A549 (cell line): ENCODE measurements at places on chromosomes 12 and 14.

DNA sequence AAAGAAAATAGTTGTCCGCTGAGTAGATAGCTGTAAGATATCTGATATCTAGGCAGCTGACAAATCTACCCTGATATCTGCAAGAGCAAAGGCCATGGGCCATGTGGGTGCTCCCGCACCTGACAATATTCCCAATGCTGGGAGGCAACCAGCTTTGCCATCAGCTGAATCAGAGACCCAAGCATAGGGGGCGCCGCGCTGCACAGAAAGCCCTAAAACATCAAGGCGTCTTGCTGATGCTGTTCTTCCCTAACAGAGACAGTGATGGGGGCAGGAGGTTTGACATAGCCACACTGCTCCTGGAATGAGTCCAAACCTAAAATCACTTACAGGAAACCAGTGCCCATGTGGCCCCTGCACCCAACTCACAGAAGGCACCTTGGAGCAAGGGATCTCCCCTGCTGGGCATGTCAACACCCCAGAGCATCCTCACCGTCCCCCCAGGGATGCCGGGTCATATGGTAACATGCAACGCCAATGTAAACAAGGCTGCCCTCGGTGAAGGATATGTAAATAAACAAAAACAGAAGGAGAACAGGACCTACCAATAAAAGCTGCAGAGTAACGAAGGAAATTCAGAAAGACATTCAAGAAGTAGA is 199.5 kb downstream of the TMEM132D start:
- peak; percentile 4 for DNase-seq

DNA sequence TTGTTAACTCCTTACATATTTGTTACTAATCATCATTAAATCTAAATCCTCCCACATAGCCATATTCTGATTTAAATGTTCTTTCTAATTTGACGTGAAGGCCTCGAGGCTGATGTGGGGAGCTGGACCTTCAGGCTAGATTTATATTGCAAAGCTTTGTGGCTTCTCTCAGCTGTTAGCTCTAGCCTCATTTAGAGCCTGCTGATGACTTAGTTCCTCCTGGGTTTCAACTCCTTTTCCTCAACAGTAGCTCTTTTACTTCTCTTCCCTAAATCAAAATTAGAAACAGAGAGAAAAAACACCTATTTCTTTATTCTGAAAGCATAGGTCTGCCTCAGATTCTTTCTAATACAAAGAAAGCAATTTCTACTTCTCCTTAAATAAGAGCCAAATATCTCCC is 477.5 kb upstream of the CCDC196 start:
- DNase-seq, result no peak

DNA sequence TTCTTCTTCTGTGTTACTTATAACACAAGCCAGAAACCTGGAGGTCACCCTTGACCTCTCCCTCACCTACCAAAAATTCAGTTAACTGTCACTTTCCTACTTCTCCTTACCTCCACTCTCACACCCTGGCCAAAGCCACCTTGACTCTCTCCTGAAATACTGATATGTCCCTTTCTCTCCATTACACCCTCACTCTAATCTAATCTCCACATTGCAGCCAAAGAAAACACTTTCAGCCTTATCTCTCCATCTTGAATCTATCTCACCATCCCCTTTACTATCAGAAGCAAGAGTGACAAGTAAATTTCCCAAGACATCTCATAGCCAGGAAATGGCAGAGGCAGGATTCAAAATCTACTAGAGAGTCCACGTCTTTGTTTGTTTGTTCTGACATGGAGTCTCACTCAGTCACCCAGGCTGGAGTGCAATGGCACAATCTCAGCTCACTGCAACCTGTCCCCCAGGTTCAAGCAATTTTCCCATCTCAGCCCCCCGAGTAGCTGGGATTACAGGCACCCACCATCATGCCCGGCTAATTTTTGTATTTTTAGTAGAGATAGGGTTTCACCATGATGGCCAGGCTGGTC is 28.0 kb upstream of the USP15 start:
- no peak for DNase-seq

- peak; percentile 92 for DNase-seq
Observed at GRCh38 chr14:37594238-37594970, 645 bp downstream of the FOXA1 start.

DNA sequence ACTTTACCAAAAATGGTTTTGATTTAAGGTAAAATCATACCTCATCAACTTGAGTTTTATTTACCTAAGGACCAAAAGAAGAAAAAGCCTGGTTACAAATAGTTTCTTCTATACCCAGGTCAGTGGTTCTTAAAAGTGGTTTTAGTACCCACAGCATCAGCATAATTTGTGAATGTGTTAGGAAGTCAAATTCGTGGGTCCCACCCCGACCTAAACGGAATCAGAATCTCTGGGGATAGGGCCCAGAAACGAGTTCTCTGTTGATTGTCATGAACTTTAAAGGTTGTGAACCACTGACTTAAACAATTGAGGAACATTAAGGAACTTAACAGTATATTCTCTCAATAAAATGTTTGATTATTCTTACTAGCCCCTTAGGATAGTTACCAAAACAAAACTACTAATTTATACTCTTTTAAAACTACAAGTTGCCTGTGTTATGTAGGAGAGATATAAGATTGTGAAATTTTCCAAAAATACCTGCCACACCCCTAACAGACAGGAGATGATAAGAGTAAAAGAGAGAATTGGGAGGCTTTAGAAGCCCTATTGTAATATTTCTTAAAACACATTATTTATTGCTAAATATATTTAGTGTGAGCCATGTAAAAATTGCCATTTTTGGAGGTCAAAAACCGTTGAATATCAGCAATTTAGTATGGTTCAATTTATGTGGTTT is 669 bp upstream of the SLC25A21 start:
- DNase-seq, result no peak

- no peak for DNase-seq
Observed at GRCh38 chr12:49054524-49054923, 6.1 kb downstream of the KMT2D start.

GRCh38 chr14:50087341-50088116 is 28.8 kb downstream of the VCPKMT start:
- DNase-seq, result no peak

DNA sequence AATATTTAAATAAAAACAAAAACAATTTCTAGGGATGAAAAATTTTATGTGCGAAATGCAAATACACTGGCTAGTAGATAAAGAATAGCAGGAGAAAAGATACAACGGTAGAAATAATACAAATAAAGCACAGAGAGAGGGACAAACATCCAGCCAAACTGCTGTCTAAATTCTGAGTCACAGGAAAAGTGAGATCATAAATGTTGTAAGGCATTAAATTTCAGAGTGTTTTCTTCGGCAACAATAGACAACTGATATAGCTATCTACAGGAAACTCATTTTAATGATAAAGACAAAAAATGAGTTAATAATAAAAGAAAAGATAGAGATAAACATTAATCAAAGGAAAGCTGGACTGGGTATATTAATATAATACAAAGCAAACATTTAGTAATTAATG is 122.2 kb downstream of the NTS start:
- no peak for DNase-seq

GRCh38 chr12:113942209-113942608 is 23.9 kb downstream of the RBM19 start:
- no peak for DNase-seq

DNA sequence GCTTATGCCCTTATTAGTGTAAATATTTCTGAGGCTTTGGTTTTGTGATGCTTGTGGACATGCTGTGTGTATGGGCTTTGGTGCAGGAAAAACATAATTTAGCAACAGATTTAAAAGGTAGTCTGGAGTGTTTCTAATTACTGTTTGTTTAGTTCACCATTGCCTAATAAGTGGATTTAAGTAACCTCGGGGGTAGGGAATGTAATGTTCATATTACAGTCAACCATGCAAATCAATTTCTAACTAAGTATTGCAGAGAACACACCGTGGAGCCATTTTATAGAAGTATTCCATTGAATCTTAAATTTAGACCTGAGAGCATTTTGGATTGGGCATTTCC is 53.5 kb downstream of the ANO6 start:
- DNase-seq, result no peak

- DNase-seq, result no peak
Observed at GRCh38 chr14:85187521-85187920, 342.4 kb upstream of the FLRT2 start.

- no peak for DNase-seq
Observed at GRCh38 chr12:68178774-68179439, 19.4 kb upstream of the IFNG start.

- no peak for DNase-seq
Observed at GRCh38 chr14:57549016-57549564, 55.4 kb upstream of the CCDC198 start.

DNA sequence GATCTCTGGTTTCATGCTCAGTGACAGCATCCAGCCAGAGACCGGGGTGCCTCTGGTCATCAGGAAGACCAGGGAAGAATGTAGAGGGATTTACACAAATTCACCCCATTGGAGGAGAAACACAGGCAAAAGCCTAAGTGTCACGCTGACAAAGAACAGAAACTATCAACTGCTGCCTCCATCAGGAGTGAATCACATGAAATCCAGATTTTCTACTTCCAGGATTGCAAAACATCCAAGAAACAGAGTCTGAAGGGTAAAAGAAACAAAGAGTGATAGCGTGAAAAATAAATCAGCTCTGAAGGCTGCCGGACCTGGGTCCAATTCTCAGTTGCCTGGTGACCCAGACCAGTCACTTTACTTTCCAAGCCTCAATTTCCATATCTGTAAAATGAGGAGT is 136.1 kb upstream of the MAP1LC3B2 start:
- DNase-seq, result no peak

DNA sequence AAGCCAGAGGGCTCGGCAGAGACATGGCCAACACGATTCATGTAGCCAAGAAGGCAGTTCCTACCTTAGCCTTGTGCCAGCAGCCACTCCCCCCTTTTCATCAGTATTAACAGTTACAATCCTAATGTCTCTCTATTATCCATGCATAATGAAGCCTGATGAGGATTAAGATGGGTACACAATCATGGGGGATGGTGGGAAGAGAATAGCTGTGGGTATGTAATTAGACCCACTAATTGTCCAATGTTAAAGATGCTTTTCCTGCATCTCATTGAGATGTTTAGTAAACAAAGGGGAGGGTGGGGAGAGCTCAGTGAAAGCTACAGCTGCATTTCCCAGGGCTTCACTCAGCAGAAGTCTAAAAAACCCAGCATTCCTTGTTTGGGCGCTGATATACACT is 70.4 kb upstream of the CMKLR1 start:
- DNase-seq, result no peak

DNA sequence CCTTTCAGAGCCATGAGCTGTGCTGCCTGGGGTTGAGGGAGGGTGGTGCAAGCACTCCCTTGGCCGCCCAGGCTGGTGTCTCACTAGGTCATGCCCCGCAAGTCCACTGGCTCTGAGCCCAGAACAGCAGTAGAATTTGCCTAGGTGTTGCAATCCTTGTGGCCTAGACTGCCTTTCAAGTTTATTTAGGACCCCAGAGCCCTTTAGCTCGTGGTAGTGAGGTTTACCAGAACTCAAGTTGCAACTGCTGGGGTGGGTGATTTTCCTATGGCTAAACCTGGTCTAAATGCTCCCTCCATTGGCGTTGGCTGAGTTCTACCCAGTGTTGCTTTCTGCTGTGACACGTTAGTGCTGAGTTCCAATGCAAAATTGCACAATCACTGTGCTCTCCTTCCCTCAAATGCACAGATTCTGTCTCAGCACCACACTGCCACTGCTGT is 287.2 kb downstream of the BCAT1 start:
- no peak for DNase-seq

- no peak for DNase-seq
Observed at GRCh38 chr12:20403230-20403629, 34.9 kb downstream of the PDE3A start.

GRCh38 chr14:21287168-21287567 is 7.3 kb downstream of the RPGRIP1 start:
- no peak for DNase-seq

DNA sequence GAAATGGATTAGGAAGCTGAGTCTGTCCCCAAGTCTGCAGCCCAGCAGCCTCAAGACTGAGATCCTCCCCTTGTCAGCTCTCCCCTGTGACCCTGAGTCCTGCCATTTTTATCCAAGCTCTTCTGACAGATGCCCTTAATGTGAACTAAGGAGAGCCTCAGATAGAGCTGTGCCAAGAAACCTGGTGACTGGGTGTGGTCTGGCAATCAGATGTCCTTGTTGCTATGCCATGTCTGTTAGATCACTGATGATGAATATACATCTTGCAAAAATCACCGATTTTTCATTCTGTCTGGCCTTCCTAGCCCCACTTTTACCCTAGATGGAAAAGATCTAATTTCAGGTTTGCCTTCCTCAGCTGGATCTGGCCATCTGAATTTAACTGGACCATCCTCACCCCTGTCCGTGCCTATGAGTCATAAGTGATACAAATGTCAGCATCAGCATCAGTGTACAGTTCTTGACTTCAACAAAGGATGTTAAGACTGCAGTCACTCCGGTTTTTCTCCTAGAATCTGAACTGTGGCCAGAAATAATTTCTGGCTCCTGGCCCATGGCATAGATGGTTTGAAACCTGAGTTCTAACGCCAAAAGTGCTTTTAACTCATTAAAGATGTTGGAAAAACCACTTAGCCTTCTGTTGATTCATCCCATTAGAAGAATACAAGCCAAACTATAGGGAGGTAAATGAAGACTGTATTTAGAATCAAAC is 61.2 kb upstream of the GRIP1 start:
- no peak for DNase-seq

DNA sequence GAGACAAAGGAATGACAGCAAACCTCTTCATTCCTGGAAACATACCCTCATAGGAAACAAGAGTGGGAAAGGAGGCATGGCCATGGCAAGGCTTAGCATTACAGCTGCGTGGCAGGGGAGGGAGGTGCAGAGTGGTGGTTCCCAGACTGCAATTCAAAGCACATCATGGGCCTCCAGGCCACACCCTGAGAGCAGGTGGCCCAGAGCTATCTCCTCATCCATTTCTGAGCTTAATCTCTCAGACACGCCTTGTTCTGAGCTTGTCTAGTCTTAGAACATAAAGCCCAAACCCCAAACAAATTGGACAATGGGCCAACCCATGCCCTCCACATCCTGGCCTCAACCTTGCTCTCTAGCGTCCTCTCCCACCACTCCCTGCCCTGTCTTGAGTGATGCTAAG is 5.9 kb upstream of the KRT3 start:
- peak; percentile 38 for DNase-seq

DNA sequence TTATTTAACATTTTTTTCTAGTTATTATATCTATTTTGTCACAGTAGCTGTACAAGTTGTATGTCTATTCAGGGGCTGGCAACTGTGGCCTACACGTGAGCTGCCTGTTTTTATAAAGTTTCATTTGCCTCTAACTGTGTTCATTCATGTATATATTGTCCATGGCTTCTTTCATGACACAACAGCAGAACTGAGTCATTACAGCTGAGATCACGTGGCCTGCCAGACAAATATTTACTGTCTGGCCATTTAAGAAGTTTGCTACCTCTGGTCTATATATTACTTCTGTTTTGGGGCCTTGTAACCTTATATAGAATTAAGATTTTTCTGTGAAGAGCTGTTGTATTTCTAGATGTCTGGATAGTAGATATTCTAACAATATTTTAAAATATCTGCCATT is 37.9 kb downstream of the KIAA0586 start:
- DNase-seq, result peak; percentile 43

DNA sequence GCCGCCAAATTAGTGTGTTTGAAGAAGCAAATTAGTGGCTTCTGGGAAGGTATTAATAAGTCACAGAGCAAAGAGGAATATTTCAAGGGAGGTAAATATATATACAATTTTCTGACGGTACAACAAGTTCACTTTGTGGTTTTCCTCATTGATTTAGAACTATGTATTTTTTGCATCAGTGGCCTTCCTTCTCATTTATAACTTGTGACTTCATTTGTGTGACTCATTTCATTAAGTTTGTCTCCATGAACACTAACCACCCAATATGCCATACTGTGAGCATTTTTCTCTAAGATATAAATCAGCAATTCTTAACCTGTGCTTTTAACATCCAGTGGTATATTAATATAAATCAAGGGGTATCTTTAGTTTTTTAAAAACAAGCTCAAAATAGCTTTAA is 29.3 kb upstream of the ARHGAP5 start:
- DNase-seq, result no peak
